ENCODE measurements at places on chromosomes 12 and 14.
A peak's percentile ranks its signal among the peaks of the same experiment; 100 is the strongest.

DNA sequence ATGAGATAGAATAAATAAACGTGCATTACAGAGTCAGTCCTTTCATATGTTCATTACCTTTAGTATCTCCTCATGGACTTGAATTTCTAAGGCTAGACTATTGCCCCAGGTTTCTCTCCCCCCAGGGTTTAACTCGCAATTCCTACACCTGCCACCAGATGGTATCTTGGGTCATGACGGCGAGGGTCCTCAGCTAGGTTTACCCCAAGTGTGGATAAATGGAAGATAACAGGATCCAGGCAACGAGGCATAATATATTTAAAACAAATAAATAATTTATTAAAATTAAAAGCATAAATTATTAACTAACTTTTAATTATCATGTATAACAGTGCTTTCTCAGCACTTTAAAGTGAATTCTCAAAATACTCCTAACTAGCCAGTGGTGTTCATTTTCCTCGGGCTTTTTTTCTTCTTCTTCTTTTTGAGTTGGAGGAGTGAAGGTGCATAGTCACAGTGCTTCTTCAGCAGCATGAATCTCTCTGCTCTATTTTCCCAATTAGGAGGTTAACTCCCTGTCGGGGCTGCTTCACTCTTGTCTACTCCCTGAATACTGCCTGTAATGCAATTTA, 243.5 kb upstream of the CAND1 start:
- DNase-seq = peak; percentile 33

- no peak for DNase-seq
These were observed 4.5 kb upstream of the C14orf180 start for GRCh38 chr14:104574978-104575583.

DNA sequence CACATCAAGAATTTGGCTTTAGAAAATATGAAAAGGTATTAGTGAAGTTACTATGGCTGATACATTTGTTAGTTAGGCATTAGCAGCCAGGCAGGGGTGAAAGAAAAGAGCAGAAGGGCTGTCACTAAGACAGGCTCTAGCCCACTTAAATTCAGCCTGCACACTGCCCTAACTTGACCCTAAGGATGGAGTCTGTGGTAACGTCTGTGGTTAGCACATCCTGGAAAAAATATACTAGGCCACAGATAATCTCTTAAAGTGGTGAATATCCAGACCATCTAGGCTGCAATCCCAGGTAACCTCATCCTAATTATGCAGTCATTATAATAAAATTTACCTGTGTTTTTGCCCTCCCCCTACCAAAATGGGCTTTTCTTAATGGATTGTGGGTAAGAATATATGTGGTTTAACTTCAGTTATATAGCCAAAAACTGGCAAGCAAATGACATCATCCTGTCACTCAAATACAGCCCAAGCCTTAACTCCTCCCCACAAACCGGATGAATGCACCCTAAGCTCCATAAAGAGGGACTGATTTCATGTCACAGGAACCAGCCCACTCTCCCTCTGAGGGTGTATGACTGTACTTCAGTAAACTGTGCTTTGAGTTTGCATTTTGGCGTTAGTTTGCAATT, 440.9 kb downstream of the LRFN5 start:
- DNase-seq = no peak

- DNase-seq = no peak
These were observed 66.5 kb upstream of the MAX start for GRCh38 chr14:65168840-65169239.

All from stimulated activated CD8-positive, alpha-beta memory T cell treated with anti-CD3 and anti-CD28 coated beads, Interleukin-4, amount 100 ng/mL, for 24 hours (primary cell).